AG20443 (cell line): ENCODE measurements at places on chromosomes 2 and 18.
A peak's percentile ranks its signal among the peaks of the same experiment; 100 is the strongest.

DNA sequence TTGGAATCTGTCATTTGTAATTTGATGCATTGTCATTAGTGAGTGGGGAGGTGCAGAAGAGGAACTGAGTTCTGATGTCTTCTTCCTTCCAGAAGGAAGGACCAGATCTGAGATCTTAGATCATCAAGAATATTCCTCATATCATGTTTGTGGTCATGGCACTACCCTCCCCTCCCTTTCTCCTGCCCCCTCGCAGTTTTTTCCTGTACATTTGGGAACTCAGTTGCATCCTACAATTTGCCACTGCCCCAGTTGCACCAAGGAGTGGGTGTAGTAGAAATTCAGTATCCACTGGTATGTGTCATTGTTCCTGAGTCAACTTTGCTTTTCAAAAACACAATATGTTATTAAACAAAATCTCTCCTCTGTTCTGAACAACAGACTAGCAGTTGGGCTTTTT, 26.6 kb upstream of the ACVR1 start:
- peak; percentile 13 for DNase-seq

- no peak for DNase-seq
Measured at GRCh38 chr2:147425437-147426029, 419.3 kb upstream of the ACVR2A start.

DNA sequence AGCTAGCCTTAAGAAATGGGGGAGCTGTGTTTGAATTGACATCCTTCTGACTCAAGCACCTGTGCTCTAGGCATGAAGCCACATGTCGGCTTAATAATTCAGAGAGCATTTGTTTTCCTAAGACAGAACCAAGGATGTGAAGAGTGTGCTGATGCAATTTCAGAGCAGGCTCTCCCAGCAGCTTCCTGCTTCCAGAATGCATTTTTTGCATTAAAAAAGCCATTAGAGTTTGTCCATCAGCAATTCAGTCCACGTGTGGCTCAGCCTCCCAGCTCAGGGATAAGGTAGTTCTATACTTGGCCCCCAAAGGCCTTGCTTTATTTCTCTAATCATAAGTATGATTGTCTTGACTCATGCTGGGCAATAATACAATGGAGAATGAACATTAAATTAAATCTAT, 37.7 kb downstream of the DOCK10 start:
- DNase-seq: no peak

- DNase-seq: no peak
Measured at GRCh38 chr2:37367310-37367709, 22.9 kb downstream of the QPCT start.

- no peak for DNase-seq
Measured at GRCh38 chr18:35267809-35268208, 22.2 kb downstream of the ZSCAN30 start.

GRCh38 chr18:78713069-78713468, 266.5 kb upstream of the SALL3 start:
- no peak for DNase-seq

- no peak for DNase-seq
Measured at GRCh38 chr2:22247466-22247865, 1123.7 kb downstream of the TDRD15 start.

DNA sequence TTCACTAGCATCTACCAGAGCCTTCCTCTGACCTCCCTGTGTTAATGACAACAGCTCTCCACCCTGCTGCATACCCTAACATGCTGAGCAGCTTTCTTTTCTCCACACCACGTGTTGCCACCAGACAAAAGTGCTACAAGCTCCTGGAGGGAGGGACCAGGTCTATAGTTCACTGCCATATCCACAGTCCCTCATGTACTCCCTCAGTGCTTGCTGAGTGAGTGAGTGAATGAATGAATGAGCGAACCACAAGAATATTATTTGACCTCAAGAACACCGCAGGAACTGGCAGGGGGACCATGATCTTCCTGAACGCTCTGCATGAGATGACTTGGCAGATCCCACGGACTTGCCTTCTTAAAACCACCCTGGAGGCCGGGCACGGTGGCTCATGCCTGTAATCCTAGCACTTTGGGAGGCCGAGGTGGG, 47.4 kb upstream of the CAB39 start:
- DNase-seq: no peak

GRCh38 chr2:60840880-60841279, 40.5 kb upstream of the REL start:
- no peak for DNase-seq

DNA sequence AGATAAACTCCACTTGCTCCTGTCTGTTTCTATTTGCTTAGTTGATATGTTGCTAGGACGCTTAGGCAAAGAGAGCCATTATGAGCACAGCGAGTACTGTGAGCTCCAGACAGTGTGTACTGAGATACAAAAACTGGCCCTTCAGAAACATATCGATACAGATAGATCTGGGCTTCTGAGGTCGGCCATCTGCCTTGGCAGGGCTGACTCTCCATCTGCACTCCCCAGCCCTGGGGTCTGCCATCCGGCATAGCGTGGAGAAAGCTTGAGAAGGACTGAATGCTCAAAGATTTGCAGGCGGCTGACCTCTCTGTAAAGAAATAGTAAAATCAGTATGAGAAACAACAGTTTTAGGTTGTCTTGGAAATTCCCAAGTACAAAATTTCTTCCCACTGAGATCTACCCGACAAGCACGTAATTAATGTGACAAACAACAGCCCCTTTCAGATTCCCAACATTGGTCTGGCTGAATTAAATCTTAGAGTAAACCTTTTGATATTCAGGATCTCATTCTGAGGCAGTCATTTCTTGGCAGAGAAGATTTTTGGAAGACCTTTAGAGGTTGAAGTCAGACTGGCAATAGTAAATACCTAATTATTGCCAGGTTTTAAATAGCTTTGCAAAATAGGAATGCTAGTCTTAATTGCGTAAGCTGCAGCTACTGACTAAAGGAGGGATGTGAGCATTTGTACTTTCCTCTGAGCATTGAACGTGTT, 127.4 kb downstream of the CHST9 start:
- no peak for DNase-seq

DNA sequence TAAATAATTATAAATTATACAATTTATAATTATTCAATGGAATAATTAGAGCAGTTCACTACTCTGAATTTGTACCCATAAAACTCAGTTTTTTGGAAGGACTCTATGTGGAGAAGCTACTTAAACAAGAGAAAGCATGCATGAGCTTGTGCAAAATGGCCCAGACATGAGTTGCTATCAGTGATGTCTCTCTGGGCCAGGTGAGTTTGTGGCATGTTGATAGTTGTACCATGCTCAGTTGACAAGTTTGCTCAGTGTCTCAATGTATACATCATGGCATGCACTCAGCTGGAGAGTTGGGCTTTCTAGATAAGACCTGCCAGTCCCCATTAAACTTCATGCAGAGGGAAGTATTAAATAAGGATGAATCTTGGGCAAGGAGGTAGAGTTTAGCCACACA, 153.8 kb upstream of the TACR1 start:
- no peak for DNase-seq

GRCh38 chr2:119574864-119575263, 30.6 kb downstream of the CFAP221 start:
- no peak for DNase-seq

GRCh38 chr18:63676526-63677323, 15.0 kb upstream of the SERPINB3 start:
- DNase-seq: no peak

GRCh38 chr2:64652231-64653108, 1.2 kb downstream of the SERTAD2 start:
- DNase-seq: peak; percentile 33

DNA sequence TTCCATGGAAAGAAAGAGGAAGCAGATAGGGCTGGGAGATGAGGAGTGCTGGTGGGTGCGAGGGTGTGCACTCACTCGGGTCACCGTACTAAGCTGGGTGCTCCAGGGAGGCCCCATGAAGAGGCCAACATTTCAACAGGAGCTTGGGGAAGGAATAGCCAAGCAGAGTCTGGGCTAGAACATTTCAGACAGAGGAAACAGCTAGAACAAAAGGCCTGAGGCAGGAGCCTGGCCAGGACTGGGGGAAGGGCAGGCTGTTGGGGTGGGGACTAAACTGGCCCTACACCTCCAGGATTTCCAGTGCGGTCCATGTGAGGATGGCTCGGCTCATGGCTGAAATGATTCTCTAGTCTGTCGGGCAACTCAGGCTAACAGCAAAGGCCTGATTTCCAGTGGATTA, 90.8 kb downstream of the ZFP36L2 start:
- DNase-seq: no peak

DNA sequence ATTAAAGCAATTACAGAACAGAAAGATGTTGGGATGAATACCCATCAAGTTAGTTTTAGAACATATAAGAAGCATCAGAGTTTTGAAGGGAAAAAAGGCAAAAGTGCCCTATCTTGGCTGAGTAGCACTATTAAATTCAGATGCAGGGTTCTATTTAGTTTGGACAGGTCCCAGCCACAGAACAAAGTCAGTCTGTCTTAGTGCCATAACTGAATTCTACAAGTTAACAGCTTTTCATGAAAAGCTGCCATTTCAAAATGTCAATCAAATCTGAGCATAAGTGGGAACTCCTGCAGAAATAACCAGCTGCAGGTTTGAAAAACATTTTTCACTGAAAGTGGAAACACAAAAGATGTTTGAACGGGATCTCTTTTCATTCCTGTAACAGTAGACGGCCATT, 160.4 kb downstream of the SRBD1 start:
- no peak for DNase-seq

DNA sequence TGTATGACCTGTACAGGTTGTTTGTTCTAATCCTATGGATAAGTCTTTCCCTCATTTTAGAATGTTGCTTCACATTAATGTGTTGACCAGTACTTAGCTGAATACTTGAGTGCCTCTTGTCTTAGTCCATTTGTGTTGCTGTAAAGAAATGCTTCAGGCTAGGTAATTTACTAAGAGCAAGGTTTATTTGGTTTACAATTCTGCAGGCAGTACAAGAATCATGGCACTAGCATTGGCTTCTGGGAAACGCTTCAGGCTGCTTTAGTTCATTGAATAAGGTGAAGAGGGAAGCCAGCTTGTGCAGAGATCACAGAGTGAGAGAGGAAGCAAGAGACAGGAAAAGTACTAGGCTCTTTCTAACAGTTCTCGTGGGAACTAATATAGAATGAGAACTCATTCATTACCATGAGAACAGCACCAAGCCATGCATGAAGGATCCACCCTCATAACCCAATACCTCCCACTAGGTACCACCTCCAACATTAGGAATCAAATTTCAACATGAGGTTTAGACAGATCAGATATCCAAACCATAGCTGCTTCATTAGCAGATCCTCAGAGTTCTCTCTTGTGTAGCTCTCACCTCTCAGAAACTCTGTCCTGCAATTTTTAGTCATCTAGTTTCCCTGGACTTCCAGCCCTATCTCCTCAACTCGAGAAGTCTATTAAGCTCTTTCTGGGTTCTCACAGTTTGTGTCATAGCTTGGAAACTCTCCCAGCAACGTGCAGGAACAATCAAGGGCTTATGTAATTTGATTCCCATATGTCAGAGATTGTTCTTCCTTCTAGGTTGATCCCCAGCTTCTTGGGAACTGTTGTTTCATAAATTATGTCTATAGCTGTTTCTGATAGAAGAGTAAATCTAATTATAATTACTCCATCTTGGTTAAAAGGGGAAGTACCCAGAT, 2082.3 kb upstream of the CELF4 start:
- peak; percentile 37 for DNase-seq

- no peak for DNase-seq
Measured at GRCh38 chr2:211396815-211397214, 840.4 kb downstream of the CPS1 start.

DNA sequence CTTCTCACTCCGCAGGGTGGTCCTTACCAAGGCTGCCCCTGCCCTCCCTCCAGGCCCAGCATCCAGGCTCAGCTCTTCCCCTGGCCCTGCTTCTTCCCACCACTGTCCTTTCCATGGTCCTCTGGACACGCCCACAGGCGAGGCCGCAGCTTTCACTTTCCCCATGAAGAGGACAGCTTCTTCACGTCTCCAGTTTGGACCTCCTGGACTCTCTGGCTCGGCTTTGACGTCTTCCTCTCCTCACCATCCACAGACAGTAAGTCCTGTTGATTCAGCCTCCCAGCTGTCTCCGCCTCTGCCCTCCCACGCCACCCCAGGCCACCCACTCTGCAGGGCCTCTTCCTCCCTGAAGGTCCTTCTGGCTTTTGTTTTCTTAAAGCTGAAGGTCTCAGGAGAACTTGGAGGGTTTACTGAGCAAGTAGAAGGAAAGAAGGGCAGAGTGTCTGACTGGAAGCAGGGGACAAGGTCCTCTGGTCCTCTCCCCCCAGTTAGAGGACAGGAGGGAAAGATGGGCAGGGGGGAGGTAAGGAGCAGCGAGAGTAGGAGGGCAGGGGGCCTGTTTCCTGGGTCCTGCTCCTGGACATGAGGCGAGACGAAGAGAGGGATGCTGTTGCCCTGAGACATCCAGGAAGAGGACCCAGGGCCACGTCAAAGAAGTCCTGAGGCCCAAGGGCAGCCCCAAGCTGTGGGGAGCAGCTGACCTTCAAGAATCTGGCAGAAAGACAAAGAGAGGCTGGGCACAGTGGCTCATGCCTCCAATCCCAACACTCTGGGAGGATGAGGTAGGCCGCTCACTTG, 24.7 kb upstream of the NMUR1 start:
- peak; percentile 70 for DNase-seq

DNA sequence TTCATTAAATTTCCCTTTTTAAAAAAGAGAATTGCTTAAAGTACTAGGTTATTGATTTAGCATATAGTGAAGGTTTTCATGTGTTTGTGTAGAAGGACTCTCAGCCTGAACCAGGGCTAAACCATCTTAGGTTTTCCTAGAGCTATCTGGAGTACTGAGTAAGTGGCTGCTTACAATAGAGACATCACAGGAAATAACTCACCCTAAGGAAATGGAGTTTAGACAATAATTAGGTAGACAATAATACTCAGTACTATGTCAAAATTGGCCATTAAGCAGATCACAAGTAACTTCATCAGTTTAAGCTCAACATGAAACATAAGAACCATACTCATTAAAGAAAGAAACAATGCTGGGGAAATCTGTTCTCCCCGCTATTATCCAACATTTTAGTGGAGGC, 240.0 kb downstream of the RND3 start:
- no peak for DNase-seq

DNA sequence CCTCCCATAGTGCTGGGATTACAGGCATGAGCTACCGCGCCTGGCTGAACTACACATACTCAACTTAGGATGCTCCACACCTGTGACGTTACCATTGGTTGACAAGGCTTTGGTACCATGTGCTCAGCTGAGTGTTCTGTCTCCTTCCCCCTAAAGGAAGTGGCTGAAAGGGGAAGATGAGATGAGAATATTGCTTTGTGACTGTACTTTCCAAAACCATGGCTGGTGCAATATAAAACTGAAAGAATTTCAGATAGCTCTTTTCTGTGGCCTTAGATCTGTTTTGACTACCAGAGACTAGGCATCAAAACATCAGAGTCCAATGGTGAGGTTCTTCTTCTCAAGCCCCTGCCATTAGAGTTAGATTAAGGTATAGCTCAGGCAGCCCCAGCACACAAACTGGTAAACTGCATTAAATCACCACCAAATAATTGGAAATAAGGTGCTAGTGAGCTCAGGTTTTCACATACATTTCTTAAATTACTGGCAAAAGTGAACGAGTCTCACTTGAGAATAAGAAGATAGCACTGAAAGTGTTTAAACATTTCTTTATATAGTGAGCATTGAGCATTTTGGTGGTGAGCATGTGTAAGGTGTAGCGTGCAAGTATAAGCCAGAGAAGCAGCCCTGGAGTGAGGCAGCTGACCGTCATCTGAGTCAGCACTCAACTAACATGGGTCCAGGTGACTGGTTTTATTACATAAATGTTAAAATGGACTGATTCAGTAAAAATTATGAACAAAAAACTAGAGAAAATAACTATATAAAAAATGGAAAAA, 113.5 kb upstream of the FZD5 start:
- DNase-seq: no peak
